Stimulated activated CD8-positive, alpha-beta memory T cell treated with anti-CD3 and anti-CD28 coated beads, Interleukin-4, amount 100 ng/mL, for 24 hours (primary cell): ENCODE measurements at places on chromosomes 2 and 18.
A peak's percentile ranks its signal among the peaks of the same experiment; 100 is the strongest.

GRCh38 chr2:69797836-69798289 is 31.6 kb upstream of the GMCL1 start:
- no peak for DNase-seq

DNA sequence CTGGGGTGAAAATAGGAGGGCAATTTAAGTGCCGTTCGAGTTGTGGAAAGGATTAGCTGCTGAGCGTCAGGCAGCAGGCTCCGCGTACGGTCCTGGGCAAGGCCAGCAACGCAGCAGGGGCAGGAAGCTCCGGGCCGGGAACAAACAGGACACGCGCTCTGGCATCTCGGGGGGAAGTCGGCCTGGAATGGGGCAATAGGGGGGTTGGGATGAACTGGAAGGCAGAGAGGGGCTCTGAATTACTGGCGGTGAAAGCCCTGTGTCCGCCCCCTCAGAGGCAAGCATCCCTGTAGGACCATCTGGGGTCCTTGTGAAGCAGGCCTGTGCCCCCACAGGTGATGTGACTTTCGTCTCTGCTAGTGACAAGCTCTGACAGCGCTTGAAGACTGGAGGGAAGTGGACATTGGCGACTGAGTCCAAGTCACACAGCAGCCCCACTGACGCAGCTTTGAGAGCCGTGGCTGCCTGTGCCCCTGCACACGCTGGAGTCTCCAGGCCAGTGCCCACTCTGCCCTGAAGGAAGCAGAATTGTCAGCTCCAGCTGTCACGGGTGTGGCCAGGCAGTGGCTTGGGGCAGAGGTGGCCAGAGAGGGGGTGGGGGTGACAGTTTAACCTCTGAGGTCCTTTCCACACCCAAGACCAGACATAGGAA is 22.3 kb downstream of the GPR35 start:
- no peak for DNase-seq

GRCh38 chr2:86123328-86123925 is 17.4 kb downstream of the PTCD3 start:
- no peak for DNase-seq

DNA sequence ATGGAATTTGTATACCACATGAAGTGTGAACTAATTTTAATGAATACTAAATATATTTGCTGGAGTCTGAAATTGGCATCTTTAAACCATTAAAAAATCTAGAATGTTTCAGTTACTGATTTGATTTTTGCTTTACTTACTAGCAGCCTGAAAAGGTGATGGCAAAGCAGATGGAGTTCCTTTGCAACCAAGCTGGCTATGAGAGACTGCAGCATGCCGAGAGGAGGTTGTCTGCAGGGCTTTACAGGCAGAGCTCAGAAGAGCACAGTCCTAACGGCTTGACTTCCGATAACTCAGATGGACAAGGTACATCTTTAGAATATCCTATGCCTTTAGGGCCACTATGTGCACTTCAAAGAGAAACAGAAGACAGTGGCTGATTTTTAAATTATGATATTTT is 36.5 kb downstream of the NAB1 start:
- DNase-seq: no peak

- peak; percentile 22 for DNase-seq
Measured at GRCh38 chr2:54657664-54658083, 65.8 kb upstream of the EML6 start.
